ENCODE measurements at places on chromosomes 5 and 9.
A peak's percentile ranks its signal among the peaks of the same experiment; 100 is the strongest.

DNA sequence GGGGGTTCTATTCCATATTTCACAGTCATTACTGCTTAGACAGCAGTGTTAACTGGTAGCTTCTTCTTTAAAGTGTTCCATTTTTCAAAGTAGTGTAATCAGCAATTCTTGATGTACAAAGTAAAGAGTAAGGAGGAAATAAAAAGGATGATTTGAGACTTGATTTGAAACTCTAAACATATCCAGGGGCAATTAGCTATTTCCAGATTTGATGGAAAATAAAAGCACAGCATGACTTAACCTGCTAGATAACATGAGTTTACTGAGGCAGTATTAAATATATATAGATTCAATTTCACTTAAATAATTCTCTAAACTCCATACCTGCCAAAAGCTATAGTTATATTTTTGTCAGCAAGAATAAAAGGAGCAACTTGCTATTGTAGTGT is 29.8 kb downstream of the NR2F1 start:
- no peak for DNase-seq

- DNase-seq: no peak
Observed at GRCh38 chr9:24398466-24398865, 147.2 kb downstream of the IZUMO3 start.

DNA sequence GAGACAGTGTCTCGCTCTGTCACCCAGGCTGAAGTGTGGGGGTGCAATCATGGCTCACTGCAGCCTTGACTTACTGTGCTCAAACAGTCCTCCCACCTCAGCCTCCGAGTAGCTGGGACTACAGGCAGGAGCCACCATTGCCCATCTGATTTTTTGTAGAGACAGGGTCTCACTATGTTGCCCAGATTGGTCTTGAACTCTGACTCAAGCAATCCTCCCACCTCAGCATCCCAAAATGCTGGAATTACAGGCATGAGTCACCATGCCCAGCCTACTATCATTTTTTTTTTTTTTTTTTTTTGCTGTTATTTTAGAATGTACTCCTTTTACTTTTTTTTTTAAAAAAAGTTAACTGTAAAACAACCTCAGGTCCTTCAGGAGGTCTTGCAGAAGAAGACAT is 449.0 kb downstream of the CCDC171 start:
- DNase-seq: no peak

- no peak for DNase-seq
Observed at GRCh38 chr5:30659417-30659816, 534.1 kb upstream of the CDH6 start.

DNA sequence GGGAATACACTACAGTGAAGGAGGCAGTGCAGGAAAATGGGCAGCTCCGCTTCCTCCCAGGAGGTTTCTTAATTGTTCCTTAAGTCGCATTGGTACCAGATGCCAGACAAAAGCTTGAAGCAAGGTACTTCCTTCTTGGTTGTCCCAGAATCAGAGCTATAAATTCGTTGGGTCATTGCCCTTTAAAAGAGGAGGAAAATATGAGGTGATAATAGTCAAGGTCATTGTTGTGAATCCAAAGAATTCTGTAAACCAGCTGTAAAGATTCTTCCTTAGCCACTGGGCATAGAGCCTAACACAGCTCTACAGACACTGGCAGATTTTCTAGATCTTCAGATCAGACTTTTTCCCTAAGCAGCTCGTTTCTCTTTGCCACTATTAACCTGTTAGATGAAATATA is 444.1 kb upstream of the TLE4 start:
- no peak for DNase-seq

DNA sequence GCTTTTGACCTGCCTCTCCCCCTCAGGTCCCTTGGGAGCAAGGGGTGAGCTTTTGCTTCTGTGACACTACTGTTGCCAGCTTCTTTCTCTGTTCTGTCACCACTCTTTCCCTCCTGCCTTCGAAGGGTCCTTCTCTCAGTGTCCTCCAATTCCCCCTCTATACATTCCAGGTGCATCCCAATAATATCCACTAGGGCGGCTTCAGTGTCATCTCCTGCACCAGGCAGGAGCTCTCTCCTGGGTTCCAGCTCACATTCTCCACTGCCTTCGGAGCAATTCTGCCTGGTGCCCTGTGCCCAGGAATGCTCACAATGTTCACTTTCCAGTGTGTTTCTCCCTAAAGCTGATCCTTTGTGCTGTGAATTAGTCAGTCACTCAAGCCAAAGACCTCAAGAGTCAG is 83.9 kb upstream of the CXCL14 start:
- DNase-seq: no peak

- peak; percentile 33 for DNase-seq
Observed at GRCh38 chr5:170632985-170633234, 129.1 kb downstream of the KCNIP1 start.

DNA sequence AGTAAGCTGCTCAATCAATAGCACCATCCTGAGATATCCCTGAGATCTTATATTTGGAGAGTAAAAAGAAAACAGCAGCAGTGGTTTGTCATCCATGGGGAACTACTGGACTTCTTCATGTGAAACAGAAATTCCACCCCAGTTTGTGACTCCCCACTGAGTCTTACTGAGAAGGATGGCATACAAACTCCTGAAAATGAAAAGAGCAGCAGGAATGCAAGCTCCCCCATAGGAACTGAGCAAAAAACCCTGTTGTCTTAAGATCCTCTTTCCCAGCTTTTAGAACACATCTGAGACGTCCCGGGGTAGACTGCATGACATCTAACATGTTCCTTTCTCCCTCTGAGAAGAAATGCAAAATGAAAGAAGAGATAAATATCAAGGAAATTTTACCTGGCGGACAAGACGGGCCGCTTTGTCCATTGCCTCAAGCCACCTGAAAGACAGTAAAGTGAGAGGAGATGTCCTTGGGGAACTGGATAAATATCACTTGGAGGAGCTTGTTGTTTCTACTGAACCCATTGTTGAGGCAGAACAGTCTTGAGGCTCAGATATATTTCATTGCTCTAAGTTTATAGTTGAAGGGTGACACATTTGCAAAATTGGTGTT is 117.1 kb downstream of the NUDT12 start:
- no peak for DNase-seq

DNA sequence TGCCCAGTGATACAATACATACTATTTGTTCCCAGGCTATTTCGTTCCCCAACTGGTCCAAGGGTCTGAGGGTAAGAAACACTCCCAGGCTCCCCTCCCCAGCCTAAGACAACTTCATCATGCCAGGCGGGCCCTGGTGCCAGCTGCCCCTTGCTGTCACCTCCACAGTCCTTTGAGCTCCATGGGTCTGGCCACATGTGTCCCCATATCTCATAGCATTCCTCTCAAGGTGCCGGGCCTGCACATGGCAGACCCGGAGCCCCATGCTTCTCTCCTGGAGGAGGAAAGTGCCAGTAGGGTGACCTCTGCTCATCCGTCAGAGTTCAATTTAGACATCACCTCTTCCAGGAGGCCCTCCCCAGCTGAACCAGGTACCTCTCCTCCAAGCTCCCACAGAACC is 120.5 kb downstream of the C5orf15 start:
- no peak for DNase-seq

- DNase-seq: no peak
Observed at GRCh38 chr5:157132281-157132612, 10.4 kb downstream of the MED7 start.

DNA sequence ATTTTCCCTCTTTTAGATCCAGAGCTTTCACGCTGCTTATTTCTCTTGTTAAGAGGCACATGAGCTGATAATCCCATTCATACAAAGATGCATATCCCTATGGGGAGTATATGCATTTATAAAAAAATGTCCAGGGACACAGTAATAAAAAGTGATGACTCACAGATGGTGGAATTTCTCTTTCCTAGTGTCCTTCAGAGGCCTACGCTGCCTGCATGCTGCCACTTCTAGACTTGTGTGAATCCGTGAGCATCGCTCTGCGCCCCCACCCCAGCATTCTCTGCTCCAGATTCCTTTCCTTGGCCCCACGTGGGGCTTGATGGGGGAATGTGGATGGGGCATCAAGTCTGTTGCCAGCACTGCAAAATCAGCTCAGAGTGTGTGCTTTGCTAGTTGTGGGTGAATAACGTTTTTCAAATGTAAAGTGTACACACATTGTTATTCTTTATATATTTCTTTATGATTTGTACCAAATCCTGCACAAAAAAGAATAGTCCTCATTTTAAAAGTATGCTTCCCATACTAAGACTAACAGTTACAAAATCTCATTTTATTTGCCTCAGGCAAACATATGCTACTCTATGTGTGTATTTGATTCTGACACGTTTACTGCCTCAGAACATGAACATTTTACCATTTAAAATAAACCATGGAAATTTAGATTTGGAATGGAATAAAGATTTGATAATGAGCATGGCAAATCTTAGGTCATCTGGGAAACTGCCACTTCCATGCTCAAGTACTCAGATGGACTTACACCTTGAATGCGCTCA is 22.4 kb upstream of the RASGRF2 start:
- no peak for DNase-seq

DNA sequence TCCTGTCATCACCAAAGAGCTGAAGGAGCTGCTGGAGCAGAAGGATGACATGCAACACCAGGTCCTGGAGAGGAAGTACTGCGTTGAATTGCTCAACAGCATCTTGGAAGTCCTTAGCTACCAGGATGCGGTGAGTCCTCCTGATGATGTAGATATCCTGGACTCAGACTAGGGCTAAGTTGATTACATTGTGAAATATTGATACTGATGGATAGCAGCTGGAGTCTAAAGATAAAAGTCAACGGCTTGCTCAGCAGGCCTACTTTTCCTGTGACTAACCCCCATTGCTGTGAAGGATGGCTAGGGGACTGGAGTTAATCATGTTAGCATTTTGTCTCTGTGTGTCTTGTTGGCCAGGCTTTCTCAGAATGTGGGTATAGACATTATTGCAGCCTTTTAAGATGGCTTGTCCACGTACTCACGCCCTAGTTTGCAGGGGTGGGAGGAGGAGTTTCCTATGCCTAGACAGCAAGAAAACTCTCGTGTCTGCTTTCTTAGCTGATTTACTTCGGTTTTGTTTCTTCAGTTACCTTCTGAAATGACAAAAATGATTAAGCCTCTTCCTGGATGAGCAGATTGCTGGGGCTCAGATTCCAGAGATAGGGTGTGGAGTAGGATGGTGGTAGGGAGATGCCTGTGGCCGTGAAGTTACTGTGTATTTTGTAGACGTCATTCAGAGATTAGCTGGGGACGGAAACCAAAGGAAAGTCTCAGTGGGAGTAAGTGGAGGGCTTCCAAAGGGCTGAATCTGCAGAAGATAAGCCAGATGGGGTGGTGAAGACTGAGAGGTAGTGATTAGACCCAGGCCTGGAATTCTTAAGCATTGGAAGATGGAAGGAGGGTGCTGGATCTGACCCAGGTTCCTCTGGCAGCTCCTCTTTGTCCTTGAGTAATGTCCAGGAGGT is 166.3 kb downstream of the DOCK2 start:
- DNase-seq: no peak

Measured in CD4-positive, alpha-beta T cell treated with Interleukin-15 for 4 hours (primary cell).